CD8-positive, alpha-beta T cell (primary cell): ENCODE measurements at places on chromosomes 2 and 18.

DNA sequence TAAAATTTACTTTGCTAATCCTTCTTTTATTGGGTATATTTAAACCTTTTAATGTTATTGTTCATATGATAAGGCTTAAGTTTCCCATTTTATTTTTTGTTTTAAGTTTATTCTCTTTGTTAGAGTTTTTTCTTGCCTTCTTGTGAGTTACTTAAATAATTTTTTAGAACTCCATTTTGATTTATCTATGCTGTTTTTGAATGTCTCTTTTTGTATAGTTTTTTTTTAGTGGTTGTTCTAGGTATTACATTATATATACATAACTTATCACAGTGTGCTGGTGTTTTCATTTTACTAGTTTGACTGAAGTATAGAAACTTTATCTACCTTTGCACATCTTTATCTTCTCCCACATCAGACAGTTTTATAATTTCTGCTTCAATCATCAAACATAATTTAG is 49.4 kb upstream of the TGFA start:
- no peak for DNase-seq

DNA sequence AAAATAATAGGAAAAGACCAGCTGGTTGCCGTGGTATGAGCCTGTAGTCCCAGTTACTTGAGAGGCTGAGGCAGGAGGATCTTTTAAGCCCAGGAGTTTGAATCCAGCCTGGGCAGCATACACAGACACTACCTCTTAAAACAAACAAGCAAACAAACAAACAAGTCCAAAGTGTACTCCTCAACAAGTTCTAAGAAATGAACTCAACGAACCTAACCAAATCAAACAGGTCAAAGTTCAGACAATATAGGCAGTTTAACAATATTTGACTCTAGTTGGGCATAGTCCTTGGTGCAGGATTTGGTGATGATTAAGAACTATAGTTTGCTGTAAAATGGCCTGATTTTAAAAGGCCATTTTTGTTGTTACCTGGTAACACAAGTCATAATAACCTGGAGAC is 41.9 kb upstream of the RHOB start:
- no peak for DNase-seq

- DNase-seq, result no peak
These were observed 75.4 kb upstream of the ZEB2 start for GRCh38 chr2:144595279-144595678.

GRCh38 chr18:43442571-43442970 is 165.3 kb upstream of the SYT4 start:
- DNase-seq, result no peak

DNA sequence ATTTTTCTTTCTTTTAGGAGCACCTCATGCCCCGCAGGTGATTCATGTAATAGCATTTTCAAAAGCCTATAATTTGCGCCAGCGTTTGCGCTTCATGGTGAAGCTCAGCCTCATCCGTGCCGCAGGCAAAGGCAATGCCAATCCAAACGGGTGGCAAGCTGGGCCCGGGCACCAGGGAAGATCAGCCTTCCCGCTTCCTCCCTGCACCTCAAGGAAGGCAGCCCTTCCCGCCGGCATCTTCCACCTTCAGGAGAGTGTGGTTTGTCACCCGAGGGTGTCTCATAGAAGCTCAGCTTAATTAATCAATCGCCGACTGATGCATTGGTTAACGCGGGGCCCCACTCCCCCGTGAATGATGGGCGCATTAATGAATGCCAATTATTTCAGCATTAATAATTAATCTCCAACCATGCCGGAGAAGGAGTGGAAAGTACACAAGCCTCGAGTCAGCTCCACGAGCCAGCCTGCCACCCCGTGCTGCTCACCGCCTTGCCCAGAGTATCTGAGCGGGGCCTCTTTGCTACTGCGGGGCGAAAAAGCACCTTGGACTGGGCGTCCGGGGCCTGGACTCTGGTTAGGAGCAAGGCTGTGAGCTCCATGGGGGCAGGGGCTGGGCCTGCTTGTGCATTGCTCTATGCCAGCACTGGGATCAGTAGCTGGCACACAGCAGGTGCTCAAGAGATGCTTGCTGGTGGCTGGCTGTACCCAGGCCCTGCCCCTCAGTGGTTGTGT is 13.0 kb downstream of the INHBB start:
- no peak for DNase-seq

GRCh38 chr18:76741346-76741745 is 81.0 kb upstream of the ZNF236 start:
- no peak for DNase-seq

- no peak for DNase-seq
These were observed 57.1 kb downstream of the EMX1 start for GRCh38 chr2:72974436-72974754.
